Osteoblast (primary cell): ENCODE measurements at places on chromosomes 13 and 19. TPM values are rescaled to one million over a fixed set of nuclear protein-coding genes. Genes with fewer than 3 reads are reported as not detected.

Gene PRR22
- 0.29 and 0.36 TPM in 2 replicates for total RNA-seq

Gene FCGBP
- under 0.01 TPM in 2 replicates for total RNA-seq

Gene PINLYP
- 0.72 and 2.9 TPM in 2 replicates for total RNA-seq

Gene SERPINE3
- total RNA-seq = not detected in 2 replicates

Gene NALCN
- 10.6 and 11.2 TPM in 2 replicates for total RNA-seq

Gene GARIN5A
- 0.29 and 0.36 TPM in 2 replicates for total RNA-seq

Gene CYP4F2
- total RNA-seq = not detected in 2 replicates

Gene PBX4
- 0.36 and 0.88 TPM in 2 replicates for total RNA-seq

DNA sequence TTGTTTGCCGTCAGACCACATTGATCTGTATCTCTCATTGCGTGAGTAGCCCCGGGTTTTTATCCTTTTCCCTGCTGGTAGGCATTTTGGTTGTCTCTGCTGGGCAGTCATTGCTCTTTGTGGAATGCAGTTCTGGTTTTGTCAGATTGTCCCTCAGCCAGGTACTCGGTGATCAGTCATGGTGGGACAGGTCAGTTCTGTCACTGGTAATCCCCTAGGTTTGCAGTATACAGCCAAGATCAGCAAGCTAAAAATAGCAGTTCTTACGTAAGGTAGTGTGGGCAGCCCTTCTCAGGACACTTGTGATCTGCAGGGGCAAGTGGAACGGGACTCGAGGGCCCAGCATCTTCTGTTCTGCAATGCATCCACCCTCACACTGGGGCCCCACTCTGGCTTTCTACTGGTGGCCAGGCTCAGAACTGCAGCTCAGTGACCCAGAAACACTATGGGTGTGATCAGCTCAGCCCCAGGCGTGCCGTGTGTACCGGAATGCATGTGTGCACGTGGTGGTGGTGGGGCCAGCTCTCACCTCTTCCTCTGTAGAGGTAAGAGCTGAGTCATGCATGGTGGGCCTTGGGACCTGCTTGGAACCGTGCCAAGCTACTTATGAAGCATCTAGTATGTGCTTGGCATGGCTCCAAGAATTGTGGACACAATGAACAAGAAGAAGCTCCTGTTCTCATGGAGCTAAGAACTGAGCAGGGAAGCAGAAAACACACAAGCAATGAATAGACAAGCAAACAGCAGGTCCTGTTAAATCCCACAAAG is 6.3 kb downstream of the PLEKHF1 start:
- peak; percentile 83 for DNase-seq
- peak overlapping the region; percentile 14 for H3K27ac ChIP-seq
- peaks cover 17% of the 10 kb centered on the region for H3K36me3 ChIP-seq
- no peaks in the 10 kb centered on the region for H3K27me3 ChIP-seq

- no peak overlapping the region for H3K27ac ChIP-seq
- no peak overlapping the region for H3K4me3 ChIP-seq
- H3K4me1 ChIP-seq = no peaks in the 10 kb centered on the region
- H3K36me3 ChIP-seq = no peaks in the 10 kb centered on the region
- no peak for DNase-seq
Measured at GRCh38 chr13:98688373-98688772, 64.1 kb downstream of the SLC15A1 start.

GRCh38 chr19:56622374-56622773 is 20.6 kb upstream of the SMIM17 start:
- no peak for DNase-seq
- H3K27ac ChIP-seq = no peak overlapping the region
- H3K4me1 ChIP-seq = no peaks in the 10 kb centered on the region
- H3K36me3 ChIP-seq = peaks cover 12% of the 10 kb centered on the region

DNA sequence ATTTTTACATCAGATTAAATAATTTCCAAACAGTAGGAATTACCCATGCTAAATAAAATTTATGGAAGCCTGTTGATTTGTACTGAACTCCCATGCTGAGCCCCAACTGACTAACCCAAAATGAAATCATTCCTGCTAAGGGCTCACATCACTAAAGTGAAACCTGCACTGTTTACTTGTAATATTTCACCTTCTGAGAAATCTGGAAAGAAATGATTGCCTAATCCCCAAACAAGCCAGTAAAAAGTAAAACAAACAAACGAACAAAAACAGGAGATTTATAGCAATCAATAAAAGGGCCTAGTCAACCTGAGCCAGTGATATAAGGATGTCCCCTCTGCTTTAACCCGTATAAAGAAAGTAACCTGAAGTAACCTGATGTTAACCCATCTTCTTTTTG is 1599.8 kb downstream of the OLFM4 start:
- no peak overlapping the region for H3K27ac ChIP-seq
- H3K27me3 ChIP-seq = no peaks in the 10 kb centered on the region
- no peak for DNase-seq
- H3K4me1 ChIP-seq = no peaks in the 10 kb centered on the region

GRCh38 chr19:39341129-39341718 is 997 bp upstream of the SAMD4B start:
- peaks cover 13% of the 10 kb centered on the region for H3K4me1 ChIP-seq
- no peaks in the 10 kb centered on the region for H3K36me3 ChIP-seq
- H3K4me3 ChIP-seq = peak overlapping the region; percentile 87
- no peaks in the 10 kb centered on the region for H3K27me3 ChIP-seq
- peak overlapping the region; percentile 74 for H3K27ac ChIP-seq

GRCh38 chr19:15231271-15231670 is 977 bp downstream of the EPHX3 start:
- no peak overlapping the region for H3K27ac ChIP-seq
- DNase-seq = no peak
- H3K4me1 ChIP-seq = no peaks in the 10 kb centered on the region

GRCh38 chr13:51501592-51502152 is 48.8 kb upstream of the INTS6 start:
- no peak overlapping the region for H3K4me3 ChIP-seq
- no peaks in the 10 kb centered on the region for H3K27me3 ChIP-seq
- no peaks in the 10 kb centered on the region for H3K36me3 ChIP-seq
- DNase-seq = no peak
- H3K4me1 ChIP-seq = peaks cover 3% of the 10 kb centered on the region

DNA sequence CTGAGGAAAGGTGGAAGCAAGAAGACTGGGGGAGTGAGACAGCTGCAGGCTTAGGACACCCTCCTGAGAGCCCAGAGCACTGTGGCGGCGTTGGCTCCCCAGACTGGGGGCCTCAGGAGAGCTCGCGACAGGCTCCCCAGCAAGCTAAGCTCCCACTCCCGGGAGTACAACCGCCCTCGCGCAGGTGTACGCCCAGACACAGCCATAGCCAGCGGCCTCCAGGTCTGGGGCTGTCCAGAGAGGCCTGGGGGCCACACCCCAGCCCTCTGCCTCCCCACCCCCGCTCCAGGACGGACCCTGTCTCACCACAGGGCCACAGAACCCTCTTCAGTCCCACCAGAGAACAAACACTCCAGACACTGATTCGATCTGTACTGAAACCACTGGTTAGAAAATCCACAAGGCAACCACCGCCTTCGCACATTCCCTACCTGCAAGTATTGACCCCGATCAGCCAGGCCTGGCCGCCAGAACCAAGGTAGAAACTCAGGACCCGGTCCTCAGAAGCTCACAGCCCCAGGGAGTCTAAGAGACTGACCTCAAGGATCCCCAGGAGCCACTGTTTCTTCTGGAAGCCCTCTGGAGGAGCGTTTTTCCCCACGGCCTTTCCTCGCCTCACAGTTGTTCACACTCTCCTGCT is 16.3 kb downstream of the ZIC5 start:
- H3K36me3 ChIP-seq = no peaks in the 10 kb centered on the region
- no peak overlapping the region for H3K4me3 ChIP-seq
- H3K27me3 ChIP-seq = peaks cover 93% of the 10 kb centered on the region
- no peak for DNase-seq

- H3K27me3 ChIP-seq = no peaks in the 10 kb centered on the region
- no peak overlapping the region for H3K27ac ChIP-seq
- H3K4me3 ChIP-seq = no peak overlapping the region
- peak; percentile 36 for DNase-seq
- H3K36me3 ChIP-seq = no peaks in the 10 kb centered on the region
Measured at GRCh38 chr13:46373623-46374022, 13.4 kb downstream of the RUBCNL start.

DNA sequence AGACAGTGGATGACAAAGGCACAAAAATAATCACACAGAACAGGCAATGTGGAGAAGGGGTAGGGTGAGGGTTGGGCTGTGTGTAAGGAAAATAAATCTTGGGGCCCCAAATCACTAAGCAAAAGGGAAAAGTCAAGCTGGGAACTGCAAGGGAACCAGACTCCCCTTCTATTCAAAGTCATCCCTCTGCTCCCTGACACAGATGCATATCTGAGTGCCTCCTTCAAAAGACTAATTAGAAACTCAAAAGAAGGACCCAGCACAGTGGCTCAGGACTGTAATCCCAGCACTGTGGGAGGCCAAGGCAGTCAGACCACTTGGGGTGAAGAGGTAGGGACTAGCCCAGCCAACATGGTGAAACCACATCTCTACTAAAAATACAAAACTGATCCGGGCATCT is 18.3 kb downstream of the ZNF611 start:
- no peaks in the 10 kb centered on the region for H3K4me1 ChIP-seq
- no peak for DNase-seq
- peaks cover 6% of the 10 kb centered on the region for H3K36me3 ChIP-seq
- no peaks in the 10 kb centered on the region for H3K27me3 ChIP-seq
- no peak overlapping the region for H3K27ac ChIP-seq
- H3K4me3 ChIP-seq = no peak overlapping the region

DNA sequence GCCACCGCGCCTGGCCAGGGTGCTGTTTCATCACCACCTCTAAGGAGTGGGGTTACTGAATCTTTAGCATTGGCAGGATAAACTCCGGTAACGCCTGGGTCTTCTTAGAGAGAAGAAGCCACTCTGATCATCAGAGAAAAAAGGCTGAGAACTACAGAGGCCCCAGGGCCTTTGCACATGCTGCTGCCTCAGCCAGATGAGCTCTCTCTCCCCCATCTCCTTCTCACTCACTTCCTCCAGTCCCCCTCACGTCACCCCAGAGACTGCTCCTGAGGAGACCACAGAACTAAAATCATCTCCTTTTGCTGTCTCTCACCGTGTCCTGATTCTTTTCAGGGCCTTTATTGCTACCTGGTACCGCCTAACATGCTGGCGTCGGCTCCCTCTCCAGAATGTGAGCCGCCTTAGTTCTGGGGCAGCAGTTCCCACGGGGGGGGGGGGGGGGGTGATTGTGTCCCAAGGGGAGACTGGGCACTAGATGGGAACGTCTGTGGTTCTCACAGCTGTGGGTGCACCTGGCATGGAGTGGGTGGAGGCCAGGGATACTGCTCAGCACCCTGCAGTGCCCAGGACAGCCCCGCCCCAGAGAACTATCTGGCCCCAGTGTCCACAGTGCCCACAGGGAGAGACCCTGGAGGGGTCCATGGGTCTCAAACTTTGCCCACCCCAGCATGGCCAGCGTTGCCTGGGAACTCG is 5.1 kb upstream of the DIRAS1 start:
- peaks cover 14% of the 10 kb centered on the region for H3K27me3 ChIP-seq
- peak; percentile 72 for DNase-seq
- H3K27ac ChIP-seq = no peak overlapping the region
- H3K4me1 ChIP-seq = peaks cover 13% of the 10 kb centered on the region

GRCh38 chr13:103676329-103676728 is 610.1 kb upstream of the SLC10A2 start:
- H3K27me3 ChIP-seq = no peaks in the 10 kb centered on the region
- H3K27ac ChIP-seq = no peak overlapping the region
- H3K4me3 ChIP-seq = no peak overlapping the region

GRCh38 chr19:34428549-34429285 is 536 bp downstream of the UBA2 start:
- H3K36me3 ChIP-seq = peaks cover 20% of the 10 kb centered on the region
- H3K4me1 ChIP-seq = peaks cover 29% of the 10 kb centered on the region
- H3K4me3 ChIP-seq = peak overlapping the region; percentile 75
- peak overlapping the region; percentile 73 for H3K27ac ChIP-seq
- DNase-seq = peak; percentile 92
- H3K27me3 ChIP-seq = no peaks in the 10 kb centered on the region

- no peak overlapping the region for H3K27ac ChIP-seq
- DNase-seq = no peak
- no peaks in the 10 kb centered on the region for H3K4me1 ChIP-seq
- no peaks in the 10 kb centered on the region for H3K27me3 ChIP-seq
- no peaks in the 10 kb centered on the region for H3K36me3 ChIP-seq
- no peak overlapping the region for H3K4me3 ChIP-seq
Measured at GRCh38 chr19:7149956-7150705, 80.6 kb downstream of the ZNF557 start.

GRCh38 chr19:2255112-2255845 is 938 bp downstream of the JSRP1 start:
- no peak overlapping the region for H3K27ac ChIP-seq
- H3K4me1 ChIP-seq = peaks cover 5% of the 10 kb centered on the region
- DNase-seq = peak; percentile 83

- H3K4me1 ChIP-seq = peaks cover 12% of the 10 kb centered on the region
- no peak overlapping the region for H3K27ac ChIP-seq
- no peaks in the 10 kb centered on the region for H3K27me3 ChIP-seq
- no peak overlapping the region for H3K4me3 ChIP-seq
Measured at GRCh38 chr19:45547965-45548609, 36.5 kb downstream of the OPA3 start.

GRCh38 chr19:6260912-6261650 is 18.7 kb downstream of the MLLT1 start:
- peaks cover 55% of the 10 kb centered on the region for H3K36me3 ChIP-seq
- peaks cover 18% of the 10 kb centered on the region for H3K4me1 ChIP-seq
- no peak overlapping the region for H3K4me3 ChIP-seq
- no peaks in the 10 kb centered on the region for H3K27me3 ChIP-seq

- H3K4me3 ChIP-seq = no peak overlapping the region
- H3K27me3 ChIP-seq = no peaks in the 10 kb centered on the region
- no peak for DNase-seq
- H3K27ac ChIP-seq = no peak overlapping the region
Measured at GRCh38 chr13:98428256-98428966, 148.5 kb downstream of the STK24 start.

- DNase-seq = no peak
- H3K4me1 ChIP-seq = peaks cover 23% of the 10 kb centered on the region
- no peaks in the 10 kb centered on the region for H3K36me3 ChIP-seq
- H3K27me3 ChIP-seq = no peaks in the 10 kb centered on the region
- no peak overlapping the region for H3K4me3 ChIP-seq
Measured at GRCh38 chr13:28755546-28755870, 36.7 kb upstream of the SLC46A3 start.

GRCh38 chr19:36100476-36100875 is 10.5 kb upstream of the OVOL3 start:
- DNase-seq = peak; percentile 36
- peaks cover 32% of the 10 kb centered on the region for H3K36me3 ChIP-seq
- no peaks in the 10 kb centered on the region for H3K4me1 ChIP-seq
- no peak overlapping the region for H3K27ac ChIP-seq
- H3K27me3 ChIP-seq = no peaks in the 10 kb centered on the region
- H3K4me3 ChIP-seq = no peak overlapping the region

DNA sequence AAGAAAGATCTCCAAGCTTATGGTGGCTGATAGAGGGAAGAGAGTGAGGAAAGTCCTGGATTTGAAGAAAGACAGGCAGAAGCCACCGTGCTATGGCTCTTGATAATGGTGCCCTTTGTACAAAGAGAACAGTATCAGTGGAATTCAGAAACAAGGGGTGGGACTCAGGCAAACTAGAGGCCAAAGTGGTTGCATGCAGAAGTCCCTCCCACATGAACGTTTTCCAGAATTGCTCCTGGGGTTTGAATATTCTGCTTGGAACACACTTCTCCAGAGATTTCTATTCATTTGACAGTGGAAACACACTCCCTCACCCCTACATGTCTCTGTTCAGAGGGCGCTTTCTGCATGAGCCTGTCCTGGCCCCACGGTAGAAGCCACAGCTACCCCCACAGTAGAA is 10.1 kb upstream of the MBNL2 start:
- no peak overlapping the region for H3K4me3 ChIP-seq
- H3K27me3 ChIP-seq = no peaks in the 10 kb centered on the region
- no peak for DNase-seq
- no peaks in the 10 kb centered on the region for H3K4me1 ChIP-seq
- no peaks in the 10 kb centered on the region for H3K36me3 ChIP-seq

- no peaks in the 10 kb centered on the region for H3K36me3 ChIP-seq
- H3K4me3 ChIP-seq = no peak overlapping the region
- DNase-seq = peak; percentile 73
- H3K27me3 ChIP-seq = peaks cover 19% of the 10 kb centered on the region
Measured at GRCh38 chr19:6528544-6529121, 2.2 kb upstream of the TNFSF9 start.
